H9 (cell line): ENCODE measurements at places on chromosomes 2 and 18. TPM values are rescaled to one million over a fixed set of nuclear protein-coding genes. Genes with fewer than 3 reads are reported as not detected.

GRCh38 chr2:7270011-7270431 lies 352.8 kb downstream of the RNF144A start:
- DNase-seq = no peak

DNA sequence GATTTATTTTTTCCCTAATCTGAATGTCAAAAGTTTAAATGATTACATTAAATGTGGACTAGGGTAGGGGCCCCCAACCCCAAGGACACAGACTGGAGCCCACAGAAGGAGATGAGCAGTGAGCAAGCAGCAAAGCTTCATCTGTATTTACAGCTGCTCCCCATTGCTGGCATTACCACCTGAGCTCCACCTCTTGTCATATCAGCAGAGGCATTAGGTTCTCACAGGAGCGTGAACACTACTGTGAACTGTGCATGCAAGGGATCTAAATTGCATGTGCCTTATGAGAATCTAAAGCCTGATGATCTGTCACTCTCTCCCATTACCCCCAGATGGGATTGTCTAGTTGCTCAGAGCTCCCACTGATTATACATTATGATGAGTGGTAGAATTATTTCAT lies 3.8 kb downstream of the MOB1A start:
- DNase-seq = no peak

GRCh38 chr2:44430342-44430741 lies 68.6 kb downstream of the CAMKMT start:
- DNase-seq = peak; percentile 33

DNA sequence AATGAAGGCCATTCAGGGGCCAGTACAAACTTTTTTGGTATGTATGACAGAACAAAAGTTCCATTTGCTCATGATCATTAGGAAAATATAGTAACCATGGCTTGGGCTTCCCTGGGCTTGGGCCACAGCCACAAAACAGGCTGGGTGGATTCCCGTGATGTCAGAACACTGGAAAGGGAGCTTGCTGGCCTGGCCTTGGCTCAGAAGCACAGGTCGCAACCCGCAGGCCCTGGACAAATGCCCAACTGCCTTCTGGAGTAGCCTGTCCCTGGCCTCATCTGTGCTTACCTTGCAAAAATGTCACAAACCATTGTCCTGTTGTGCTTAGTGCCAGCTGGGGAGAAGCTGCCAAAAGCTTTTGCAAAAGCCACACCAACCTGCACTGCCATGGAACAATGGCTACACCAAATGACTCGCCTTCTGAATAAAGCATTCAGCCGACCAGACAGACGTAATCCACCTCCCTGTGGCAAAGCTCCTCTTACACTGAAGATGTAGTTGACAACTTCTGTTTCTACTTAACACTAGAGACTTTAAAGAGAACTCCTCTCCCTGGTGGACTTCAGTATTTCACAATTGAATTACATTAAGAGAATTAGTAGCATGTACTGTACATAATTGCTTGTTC lies 125.5 kb downstream of the ANKRD44 start:
- no peak for DNase-seq

GRCh38 chr2:70553334-70553583 lies 367 bp downstream of the TGFA start:
- DNase-seq = peak; percentile 66

The CLEC4F gene
- not detected in 2 replicates for total RNA-seq

DNA sequence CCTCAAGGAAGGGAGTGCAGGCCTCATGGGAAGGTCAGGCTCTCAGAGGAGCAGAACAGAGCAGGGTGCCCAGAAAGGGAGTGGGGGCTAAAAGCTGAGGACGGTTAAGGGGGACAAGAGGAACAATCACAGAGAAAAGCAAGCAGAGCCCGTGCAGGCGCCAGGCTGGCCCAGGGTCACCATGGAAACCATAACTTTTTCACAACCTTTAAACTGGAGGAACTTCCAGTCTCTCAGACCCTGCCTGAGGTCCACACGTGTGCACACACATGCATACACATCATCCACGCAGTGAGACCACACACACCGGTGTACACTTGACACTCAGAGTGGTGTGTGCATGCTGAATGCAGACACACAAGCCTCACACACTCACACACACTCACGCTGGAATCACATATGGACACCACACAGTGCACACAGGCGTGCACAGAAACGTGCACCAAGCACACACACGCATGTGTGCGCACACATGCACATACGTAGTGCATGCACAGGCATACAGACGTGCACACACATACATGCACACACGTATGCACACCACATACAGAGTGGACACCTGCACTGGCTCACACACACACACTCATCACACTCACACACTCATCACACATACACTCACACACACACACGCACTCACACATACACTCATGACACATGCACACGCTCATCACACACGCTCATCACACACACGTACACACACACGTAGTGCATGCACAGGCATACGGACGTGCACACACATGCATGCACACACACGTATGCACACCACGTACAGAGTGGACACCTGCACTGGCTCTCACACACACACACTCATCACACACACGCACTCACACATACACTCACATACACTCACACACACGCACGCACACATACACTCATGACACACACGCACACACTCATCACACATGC lies 37.2 kb upstream of the SNED1 start:
- DNase-seq = peak; percentile 19

- no peak for DNase-seq
Observed at GRCh38 chr2:11697103-11697871, 27.3 kb upstream of the NTSR2 start.

- no peak for DNase-seq
Observed at GRCh38 chr18:57856128-57856527, 53.0 kb upstream of the ATP8B1 start.

DNA sequence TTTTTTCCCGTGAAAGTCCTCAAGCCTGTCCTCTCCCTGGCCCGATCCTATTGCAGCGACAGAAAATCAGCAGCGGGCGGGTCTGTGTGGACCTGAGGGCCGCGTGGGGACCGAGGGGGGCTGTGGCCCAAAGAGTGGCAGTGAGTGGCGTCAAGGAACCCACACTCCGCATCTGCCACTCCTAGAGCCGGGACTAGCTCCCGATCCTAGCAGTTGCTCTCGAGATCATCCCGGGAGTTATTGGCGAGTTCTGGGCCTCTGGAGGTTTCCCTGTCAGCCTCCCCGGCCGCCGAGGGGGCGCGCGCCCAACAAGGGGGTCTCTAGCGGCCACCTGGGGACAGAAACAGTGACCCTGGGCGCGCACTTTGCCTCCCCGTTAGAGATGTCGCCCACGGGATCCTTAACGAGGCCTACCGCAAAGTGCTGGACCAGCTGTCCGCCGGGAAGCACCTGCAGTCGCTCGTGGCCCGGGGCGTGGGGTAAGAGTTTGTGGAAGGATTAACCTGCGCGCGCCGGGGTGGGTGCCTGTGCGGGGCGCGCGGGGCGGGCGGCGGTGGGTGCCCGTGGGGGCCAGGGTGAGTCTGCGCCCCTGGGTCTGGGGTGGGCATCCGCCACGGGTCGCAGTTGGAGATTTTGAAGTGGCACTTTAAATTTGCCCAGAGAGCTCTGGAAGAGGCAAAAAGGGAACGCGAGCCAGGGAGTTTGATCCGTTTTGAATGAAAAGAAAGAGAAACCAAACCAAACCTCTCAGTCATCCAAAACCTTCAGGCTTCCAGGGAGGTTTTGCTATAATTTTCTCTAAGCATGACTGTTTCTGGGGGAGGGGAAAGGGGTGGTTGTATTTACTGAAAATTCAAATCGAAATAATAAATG lies 3.5 kb downstream of the ADCYAP1 start:
- DNase-seq = peak; percentile 34

GRCh38 chr2:223055836-223056235 lies 3.8 kb downstream of the KCNE4 start:
- DNase-seq = no peak

DNA sequence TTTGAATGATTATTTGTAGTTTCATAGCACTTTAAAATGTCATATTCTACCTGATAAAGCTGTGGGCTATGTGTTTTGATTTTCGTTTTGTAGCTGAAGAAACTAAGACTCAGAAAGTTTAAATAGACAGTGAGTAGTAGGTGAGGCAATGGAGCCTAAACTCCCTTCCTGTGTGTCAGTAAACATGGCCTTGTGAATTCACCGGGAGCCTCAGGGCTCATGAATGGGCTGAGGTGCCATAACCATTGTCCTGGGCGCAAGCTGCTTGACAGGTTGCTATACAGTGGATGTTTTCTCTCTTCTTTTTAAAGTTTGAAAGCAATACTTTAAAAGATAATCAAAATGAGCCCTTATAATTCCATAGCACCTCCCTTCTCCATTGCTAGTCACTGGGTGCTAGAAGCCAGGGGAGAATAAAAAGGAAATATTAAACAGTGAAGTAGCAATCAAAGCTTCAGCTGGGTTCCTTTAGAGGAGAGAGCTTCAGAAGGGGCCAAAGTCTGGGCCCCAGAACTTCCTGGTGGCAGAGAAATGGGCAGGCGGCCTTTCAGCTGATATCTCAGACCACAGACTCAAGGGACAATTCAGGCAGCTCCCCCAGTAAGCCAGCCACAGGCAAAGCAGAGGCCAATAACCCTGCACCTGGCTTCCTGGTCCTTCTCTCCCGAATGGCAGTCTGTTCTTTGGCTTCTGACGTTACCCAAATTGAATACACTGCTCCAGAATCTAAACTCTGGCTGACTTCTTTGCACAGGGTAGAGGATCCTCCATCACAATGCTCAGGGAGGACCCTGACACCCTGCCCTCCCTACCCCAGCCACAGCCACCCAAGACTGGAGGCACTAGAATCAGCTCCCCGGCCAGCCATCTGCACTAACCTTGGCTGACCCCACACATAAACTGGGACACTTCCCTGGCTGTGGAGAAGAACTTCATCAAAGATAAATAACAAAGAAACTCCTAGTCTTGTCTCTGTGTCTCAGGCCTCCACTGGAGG lies 51.8 kb upstream of the NPAS2 start:
- DNase-seq = no peak

GRCh38 chr2:29469516-29469915 lies 354.3 kb downstream of the CLIP4 start:
- no peak for DNase-seq

The OTOF gene
- 0.15 and 0.35 TPM in 2 replicates for total RNA-seq

GRCh38 chr2:70901227-70902066 lies 34.3 kb upstream of the ATP6V1B1 start:
- DNase-seq = peak; percentile 69

- DNase-seq = no peak
Observed at GRCh38 chr2:191363267-191363666, 118.1 kb downstream of the MYO1B start.

The MERTK gene
- 4.2 and 4.8 TPM in 2 replicates for total RNA-seq

The ITGB6 gene
- not detected in 2 replicates for total RNA-seq

The MROH2A gene
- not detected in 2 replicates for total RNA-seq

DNA sequence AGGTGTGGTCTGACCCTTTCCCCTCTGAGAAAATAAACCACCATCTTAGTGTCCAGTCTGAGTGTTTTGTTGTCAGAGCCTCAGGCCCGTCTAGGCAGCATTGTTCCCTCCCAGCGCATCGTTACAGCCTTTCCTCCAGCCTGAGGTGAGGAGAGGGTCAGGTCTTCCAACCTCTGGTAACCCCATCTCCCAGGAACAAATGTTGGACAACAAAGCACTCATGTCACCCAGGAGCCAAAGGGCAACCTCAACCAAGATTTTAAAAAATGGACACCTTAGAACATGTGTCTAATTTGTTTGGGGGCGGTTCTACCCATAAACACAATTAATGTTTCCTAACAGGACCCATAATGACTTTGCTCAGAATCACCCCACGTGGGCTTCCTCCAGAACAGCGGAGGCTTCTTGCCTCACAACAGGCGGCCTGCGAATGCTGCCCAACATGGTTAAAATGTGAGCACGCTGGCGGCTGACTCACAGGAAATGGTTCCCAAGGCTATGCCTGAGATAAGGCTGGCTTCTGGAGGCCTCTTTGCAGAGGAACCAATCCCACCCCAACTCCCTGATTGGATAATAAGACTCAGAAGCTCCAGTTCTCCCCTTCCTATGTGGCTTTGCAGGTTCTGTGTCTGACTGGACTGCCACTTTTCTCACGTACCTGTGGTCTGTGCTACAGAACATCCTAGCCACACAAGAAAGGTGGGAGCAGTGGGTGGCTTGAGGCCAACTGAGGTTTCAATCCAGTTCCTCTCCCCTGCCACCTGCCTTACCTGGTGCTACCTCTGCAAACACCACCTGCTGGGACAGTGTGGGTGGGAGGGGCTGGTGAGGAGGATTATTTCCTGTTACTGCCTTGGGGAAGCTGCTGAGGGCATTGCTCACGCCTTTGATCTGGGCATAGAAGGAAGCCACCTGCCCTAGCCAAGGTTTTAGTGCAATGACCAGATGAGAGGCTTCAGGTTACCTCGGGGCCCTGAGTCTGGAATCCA lies 108.8 kb downstream of the B3GNT2 start:
- DNase-seq = peak; percentile 69
